Psoas muscle (tissue), 8 donors: ENCODE measurements at places on chromosomes 11 and 22.
A peak's percentile ranks its signal among the peaks of the same experiment; 100 is the strongest.

DNA sequence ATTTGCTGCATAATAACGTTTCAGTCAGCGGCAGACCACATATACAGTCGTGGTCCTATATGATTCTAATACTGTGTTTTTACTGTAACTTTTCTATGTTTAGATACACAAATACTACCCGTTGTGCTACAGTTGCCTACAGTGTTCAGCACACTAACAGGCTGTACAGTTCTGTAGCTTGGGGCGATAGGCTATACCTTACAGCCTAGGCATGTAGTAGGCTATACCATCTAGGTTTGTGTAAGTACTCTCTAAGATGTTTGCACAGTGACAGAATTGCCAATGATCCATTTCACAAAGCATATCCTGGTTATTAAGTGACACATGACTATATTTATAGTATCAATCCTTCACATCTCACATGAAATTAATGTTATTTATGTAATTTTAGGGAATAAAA, 78.2 kb downstream of the YAP1 start:
- DNase-seq: no peak

DNA sequence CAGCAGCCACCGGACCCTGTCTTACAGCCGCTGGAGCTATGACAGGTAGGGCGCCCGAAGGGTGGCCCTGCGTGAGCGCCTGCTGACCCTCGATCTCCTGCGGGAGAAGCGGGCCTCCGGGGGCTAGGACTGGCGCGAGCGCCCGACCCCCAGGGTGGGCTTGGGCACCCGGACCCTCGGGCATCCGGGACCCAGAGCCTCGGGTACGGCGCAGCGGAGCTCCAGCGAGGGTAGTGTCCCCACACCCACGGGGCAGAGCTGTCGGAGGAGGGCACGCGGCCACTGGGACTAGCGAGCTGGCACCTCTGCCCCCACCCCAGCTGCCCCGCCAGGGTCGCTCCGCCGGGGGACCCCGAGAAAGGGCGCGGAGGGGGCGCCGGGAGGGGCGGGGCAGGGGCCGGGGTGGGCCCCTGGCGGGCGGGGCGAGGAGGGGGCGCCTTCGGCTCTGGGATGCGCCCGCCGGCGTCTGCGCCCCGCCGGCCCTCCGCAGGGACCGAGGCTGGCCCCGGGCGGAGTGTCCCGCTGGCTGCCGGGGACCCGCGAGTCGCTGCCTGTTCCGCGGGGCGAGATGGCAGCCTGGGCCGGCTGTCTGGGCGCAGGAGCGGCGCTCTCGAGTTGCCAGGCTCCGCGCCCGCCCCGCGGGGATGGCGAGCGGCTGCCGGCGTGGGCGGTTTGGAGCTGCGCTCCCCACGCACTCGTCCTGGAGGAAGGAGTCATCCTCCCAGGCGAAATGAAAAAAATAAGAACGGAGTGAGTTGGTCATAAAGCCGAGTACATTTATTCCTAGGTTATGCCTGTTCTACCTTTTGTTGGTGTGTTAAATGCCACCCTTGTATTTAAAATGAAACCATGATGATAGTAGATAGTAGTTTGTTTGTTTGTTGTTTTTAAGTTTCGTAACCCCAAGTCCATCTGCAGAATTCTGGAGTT, 32.4 kb downstream of the EIF3F start:
- DNase-seq: no peak

DNA sequence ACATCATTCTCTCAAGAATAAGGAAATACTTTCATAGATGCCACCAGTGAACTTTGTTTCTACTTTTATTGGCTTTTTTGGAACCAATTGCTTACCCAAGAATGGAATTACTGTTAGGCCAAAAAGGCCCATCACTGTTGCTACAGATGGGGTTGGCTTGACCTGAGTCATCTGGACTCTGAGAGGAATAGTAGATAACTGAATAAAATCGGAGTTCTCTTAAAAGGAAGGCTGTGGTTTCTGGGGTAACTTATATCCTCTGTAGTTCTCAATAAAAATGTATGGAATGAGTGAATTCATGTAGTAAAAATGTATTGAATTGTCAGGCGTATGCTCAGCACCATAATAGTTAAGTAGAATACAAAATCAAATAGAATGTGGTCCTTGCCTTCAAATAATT, 56.6 kb downstream of the ARHGEF12 start:
- DNase-seq: no peak

- DNase-seq: no peak
Measured at GRCh38 chr22:50061141-50061823, 3.2 kb upstream of the TTLL8 start.

GRCh38 chr11:43582024-43582862, 98.3 kb upstream of the HSD17B12 start:
- no peak for DNase-seq

DNA sequence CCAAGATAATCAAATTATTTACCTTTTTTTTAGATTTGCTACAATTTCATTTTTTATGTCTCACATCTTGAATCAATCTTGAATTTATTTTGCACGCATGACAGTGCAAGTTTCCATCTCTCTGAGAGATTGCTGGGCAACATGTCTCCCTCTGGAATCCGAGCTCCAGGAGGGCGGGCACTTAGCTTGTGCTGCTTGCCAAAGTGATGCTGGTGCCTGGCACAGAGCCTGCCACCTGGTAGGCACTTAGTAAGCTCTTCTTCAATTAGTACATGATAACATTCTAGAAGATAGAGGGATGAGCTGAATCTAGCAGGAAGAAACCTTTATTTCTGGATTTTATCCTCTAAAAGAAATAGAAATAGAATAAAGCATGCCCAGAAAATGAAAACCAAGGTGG, 27.5 kb upstream of the OR9I1 start:
- no peak for DNase-seq

DNA sequence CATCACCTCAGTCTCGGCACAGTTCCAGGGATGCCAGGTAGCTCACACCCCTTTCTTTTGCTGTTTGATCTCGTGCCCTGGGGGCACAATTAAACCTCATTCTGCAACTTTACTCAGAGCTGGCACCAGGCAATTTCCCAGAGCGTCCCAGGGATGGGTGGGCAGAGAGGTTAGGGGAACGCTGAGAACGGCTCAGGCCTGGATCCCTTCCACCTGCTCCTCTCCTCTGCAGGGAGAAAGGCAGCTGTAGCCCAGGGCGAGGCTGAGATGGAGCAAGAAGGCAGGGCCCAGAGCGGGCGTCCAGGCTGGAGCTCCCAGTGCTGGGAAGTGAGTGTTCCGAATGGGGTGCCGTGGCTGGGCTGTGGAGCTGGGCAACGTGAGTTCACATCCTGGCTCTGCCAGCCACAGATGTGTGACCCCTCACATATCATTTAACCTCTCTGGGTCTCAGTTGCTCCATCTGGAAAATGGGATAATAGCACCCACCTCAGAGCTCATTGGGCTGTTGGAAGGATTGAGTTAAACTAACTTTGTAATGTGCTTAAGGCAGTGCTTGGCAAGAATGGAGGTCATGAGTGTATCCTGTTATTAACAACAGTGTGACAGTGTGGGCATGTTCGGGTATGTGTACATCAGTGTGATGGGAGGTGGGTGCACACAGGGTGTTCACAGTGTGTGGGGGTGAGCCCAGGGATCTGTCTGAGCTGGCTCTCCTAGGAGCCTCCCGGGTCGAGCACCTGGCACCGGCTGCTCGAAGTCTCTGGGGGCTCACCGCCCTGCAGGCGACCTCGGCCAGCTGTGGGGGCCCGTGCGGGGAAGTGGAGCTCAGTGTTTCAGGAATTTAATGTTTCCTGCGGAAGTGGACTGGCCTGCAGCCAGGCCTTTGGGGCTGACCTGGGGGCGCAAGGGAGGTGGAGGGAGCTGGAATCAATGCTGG, 15.5 kb downstream of the OTUB1 start:
- DNase-seq: peak; percentile 77

GRCh38 chr11:70772950-70773349, 374.6 kb downstream of the CTTN start:
- no peak for DNase-seq

DNA sequence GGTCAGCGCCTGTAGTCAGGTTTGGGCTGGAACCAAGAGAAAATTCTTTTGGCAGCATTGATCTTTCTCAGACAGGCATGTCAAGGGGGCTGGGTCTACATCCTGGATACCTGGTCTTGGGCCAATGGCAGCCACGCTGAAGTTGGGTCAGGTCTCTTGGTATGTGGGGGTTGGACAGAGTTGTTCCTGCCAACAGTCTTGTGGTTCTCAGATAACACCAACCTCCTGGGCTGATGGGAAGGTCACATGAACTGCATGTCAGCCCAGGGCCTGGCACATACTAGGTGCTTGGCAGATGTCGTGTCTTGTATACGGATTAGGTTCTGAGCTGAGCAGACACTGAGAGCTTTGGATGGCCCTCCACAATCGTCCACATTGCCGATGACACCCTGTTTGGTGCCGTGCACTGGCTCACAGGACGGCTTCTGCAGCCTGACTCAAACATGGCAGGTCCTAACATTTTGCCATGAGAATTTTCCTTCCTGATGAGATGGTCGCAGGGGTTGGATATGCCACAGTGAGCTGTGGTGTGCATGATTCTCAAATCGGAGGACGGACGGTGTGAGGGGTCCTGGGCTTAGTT, 42.0 kb downstream of the FBLN1 start:
- DNase-seq: no peak

- DNase-seq: no peak
Measured at GRCh38 chr11:110445437-110445836, 15.7 kb downstream of the FDX1 start.

GRCh38 chr11:119389611-119390254, 8.2 kb upstream of the USP2 start:
- no peak for DNase-seq

- DNase-seq: peak; percentile 14
Measured at GRCh38 chr11:77115956-77116355, 12.1 kb upstream of the MYO7A start.

DNA sequence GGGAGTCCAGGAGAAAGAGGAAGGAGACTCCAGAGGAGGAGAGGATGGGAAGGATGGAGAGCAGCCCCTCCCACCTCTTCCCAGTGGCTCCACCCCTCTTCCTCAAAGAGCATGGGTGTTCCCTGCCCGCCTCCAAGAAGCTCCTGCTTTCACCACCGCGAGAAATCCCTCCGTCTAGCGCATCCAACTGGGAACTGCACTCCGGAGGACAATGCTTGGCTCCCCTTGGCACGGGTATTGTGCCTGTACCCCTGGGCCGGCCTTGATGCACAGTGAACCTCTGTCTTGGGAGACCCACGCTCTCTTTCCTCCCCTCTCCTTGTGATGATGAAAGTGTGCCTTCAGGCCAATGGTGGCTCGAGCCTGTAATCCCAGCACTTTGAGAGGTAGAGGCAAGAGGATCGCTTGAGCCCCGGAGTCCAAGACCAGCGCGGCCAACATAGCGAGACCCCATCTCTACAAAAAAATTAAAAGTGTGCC, 14.9 kb upstream of the ADA2 start:
- DNase-seq: no peak

GRCh38 chr22:49643998-49644397, 183.7 kb downstream of the BRD1 start:
- DNase-seq: no peak

- no peak for DNase-seq
Measured at GRCh38 chr22:37320726-37321677, 38.7 kb downstream of the CYTH4 start.

DNA sequence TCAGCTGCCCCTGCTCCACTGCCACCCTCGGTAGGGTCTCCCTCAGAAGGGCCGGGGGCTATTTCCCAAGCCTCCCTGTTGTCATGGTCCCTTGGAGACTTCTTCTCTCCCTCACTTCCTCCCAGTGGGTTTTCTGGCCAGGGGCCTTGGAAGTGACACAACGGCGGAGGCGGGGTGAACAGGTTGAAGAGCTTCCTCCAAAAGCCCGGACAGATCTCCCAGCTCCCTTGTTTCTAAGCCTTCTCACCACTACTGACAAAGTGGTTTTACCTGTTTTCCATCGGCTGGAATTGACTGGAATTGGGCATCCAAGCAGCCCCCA, 14.5 kb downstream of the MYH9 start:
- peak; percentile 52 for DNase-seq

DNA sequence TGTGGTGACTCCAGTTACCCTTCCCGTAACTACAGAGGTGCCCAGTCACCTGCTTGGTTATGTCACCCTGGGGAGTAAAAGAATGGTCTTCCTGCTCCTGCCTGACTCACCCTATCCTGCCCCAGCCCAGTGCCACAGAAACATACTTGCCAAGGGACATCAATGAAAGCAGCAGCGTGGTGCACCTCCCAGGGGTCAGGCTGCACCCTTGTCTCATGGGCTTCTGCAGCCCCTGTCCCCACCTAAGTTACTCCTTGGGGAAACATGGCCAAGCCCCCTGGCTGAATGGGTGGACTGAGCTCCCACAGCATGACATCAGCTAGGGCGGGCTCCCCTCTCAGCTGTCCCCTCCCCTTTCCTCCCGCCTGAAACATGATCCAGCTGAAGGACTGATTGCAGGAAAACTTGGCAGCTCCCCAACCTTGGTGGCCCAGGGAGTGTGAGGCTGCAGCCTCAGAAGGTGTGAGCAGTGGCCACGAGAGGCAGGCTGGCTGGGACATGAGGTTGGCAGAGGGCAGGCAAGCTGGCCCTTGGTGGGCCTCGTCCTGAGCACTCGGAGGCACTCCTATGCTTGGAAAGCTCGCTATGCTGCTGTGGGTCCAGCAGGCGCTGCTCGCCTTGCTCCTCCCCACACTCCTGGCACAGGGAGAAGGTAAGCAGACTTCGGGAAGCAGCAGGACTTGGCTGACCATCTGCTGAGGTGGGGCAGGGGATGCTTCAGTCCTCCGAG, at the start of gene HTR3A:
HTR3A (plus strand) TSS at position 368 of the 730 bp plus-strand sequence; CDS start at position 586, 218 bp downstream.
- DNase-seq: peak; percentile 30

DNA sequence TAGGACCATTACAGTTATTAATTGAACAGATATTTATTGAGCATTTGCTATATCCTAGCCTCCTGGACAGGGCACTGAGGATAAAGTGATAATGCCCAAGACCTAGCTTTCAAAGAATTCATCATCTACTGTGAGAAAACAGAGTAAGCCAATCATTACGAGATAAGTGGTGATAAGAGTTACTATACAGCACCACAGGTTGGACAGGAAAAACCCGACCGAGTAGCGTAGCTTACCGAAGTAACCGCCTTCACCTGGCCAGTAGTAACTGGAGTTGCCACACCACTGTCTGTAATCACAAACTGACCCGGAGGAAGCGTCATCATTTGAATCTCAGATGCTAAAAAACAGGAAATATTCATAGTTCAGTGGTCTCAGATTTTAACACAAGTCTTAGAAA, 10.0 kb upstream of the NFRKB start:
- DNase-seq: no peak

GRCh38 chr22:35085621-35086020, 19.7 kb downstream of the ISX start:
- no peak for DNase-seq

- DNase-seq: no peak
Measured at GRCh38 chr11:48066881-48067800, 86.8 kb downstream of the PTPRJ start.

GRCh38 chr11:30758012-30758411, 171.9 kb upstream of the MPPED2 start:
- DNase-seq: no peak

DNA sequence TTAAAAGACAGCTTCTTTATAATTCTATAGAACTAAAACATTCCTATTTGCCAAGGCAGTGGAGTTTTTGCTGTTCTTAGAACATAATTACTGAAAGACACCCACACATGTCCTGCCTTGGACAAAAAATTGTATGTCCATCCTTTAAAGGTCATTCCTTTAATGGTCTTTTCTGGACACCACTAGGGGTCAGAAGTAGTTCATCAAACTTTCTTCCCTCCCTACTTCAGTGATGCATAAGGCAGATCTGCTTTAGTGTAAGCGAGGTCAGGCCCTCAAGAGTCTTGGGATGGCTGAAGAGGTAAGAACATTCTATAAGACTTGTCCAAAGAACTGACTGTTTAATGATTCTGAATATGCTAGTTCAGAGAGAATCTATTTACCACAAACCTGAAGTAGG, 4.3 kb upstream of the OR51V1 start:
- no peak for DNase-seq
